RPMI7951 (cell line): ENCODE measurements at places on chromosomes 3 and 15. TPM values are rescaled to one million over a fixed set of nuclear protein-coding genes. Genes with fewer than 3 reads are reported as not detected.

FBXL22 gene
- 0.60 and 0.88 TPM in 2 replicates for total RNA-seq

SLC35A5 gene
- total RNA-seq = 42.1 and 51.5 TPM in 2 replicates

ARPP21 gene
- not detected in 2 replicates for total RNA-seq

TICRR gene
- 9.0 and 11.7 TPM in 2 replicates for total RNA-seq

PLCD1 gene
- total RNA-seq = 3.5 and 4.1 TPM in 2 replicates

PIGZ gene
- 2.8 and 4.5 TPM in 2 replicates for total RNA-seq

CACNA2D2 gene
- under 0.01 TPM in 1 of 2 replicates, not detected in the other for total RNA-seq
